ENCODE measurements at places on chromosomes 2 and 18. TPM values are rescaled to one million over a fixed set of nuclear protein-coding genes. Genes with fewer than 3 reads are reported as not detected.

Gene OR6B2
- total RNA-seq = not detected

Gene SLC40A1
- not detected for total RNA-seq

Gene NEU2
- total RNA-seq = not detected

Gene ENOSF1
- 48.6 TPM for total RNA-seq

Gene FBXO48
- total RNA-seq = 0.23 TPM

Gene KCTD1
- 11.8 TPM for total RNA-seq

Gene CCDC141
- total RNA-seq = under 0.01 TPM

Gene TBR1
- total RNA-seq = not detected

Gene NMS
- total RNA-seq = not detected

Gene ADNP2
- total RNA-seq = 17.5 TPM

Gene FAM124B
- total RNA-seq = not detected

Gene GBX2
- total RNA-seq = 1.4 TPM

Gene RTP5
- not detected for total RNA-seq

Gene IL36RN
- not detected for total RNA-seq

Gene TMEM163
- total RNA-seq = 0.42 TPM

Gene TUBA4A
- total RNA-seq = 0.75 TPM

Gene TSPYL6
- not detected for total RNA-seq

Gene PTH2R
- total RNA-seq = 0.11 TPM

Gene CLEC4F
- total RNA-seq = not detected

Gene RNPEPL1
- 19.0 TPM for total RNA-seq

Gene MGAT4A
- total RNA-seq = 2.5 TPM
